ENCODE measurements at places on chromosomes 4 and X. TPM values are rescaled to one million over a fixed set of nuclear protein-coding genes. Genes with fewer than 3 reads are reported as not detected.

SORCS2 gene
- polyA plus RNA-seq: 0.50 TPM

FHDC1 gene
- 2.9 TPM for polyA plus RNA-seq

- no peak for DNase-seq
These were observed 6.1 kb downstream of the STIM2 start for GRCh38 chr4:26866781-26867180.

DNA sequence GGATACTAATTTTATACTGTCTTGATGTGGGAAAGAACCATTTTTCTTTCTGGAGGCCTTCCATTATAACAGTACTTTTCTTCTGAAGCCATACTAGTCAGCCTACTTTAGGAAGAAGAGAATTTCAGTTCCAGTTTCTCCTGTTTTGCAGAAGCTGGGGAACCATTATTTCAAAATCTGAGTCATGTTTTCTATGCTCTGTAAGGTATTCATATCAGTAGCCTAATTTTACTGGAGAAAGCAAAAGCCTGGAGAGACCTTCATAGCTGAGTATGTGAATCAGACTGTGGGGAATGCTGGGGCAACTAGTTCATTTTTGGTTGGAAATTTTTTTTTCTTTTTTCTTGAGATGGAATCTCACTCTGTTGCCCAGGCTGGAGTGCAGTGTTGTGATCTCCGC, 22.4 kb downstream of the AFF1 start:
- no peak for DNase-seq

GRCh38 chr4:166012129-166013030, 139.3 kb downstream of the TLL1 start:
- DNase-seq: no peak

GRCh38 chr4:71151054-71151453, 157.6 kb downstream of the DCK start:
- no peak for DNase-seq

DNA sequence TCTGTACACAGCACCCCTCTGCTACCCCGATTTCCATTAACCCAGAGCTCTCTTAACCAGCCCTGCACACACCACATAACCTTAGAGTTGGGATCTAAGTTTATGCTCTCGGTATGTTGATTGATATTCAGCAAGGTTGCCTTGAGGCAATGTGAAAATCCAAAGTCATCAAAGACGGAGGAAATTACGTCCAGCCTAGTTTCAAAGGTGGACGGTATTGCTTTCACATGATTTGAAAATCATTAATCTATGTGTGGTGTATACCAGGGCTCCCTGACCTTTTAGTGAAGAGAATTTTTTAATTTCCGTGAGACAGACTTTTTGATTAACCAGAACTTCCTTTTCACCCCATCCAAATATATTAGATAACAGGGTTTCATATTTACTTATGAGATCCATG, 272.5 kb upstream of the LCORL start:
- no peak for DNase-seq

DNA sequence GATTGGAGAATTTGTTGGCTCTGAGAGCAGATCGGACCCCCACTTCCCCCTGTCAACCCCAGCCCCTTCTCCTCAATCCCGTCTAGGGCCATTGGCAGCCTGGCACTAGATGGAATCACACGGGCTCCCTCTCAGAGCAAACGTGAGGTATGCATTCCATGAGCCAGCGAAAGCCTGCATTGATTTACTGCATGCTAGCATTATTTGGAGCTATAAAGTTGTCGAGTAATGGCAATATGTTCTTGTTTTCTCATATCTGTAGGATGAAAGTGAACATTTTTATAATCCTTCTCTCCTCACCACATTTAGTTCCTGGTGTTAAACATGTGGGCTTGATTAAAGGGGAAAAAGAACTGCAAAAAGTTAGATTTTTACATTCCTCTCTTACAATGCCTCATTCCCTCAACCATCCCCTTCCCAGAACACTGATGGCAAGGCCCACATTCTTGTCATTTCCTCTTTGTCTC, 159.2 kb downstream of the SPRY1 start:
- DNase-seq: no peak

GRCh38 chrX:104315555-104315954, 60.8 kb upstream of the ESX1 start:
- DNase-seq: no peak

Measured in stomach (tissue), 19 donors.